NCI-H1694 treated with DMSO at 0.1 percent for 48 hours (cell line): ENCODE measurements at places on chromosomes 1 and 21.

DNA sequence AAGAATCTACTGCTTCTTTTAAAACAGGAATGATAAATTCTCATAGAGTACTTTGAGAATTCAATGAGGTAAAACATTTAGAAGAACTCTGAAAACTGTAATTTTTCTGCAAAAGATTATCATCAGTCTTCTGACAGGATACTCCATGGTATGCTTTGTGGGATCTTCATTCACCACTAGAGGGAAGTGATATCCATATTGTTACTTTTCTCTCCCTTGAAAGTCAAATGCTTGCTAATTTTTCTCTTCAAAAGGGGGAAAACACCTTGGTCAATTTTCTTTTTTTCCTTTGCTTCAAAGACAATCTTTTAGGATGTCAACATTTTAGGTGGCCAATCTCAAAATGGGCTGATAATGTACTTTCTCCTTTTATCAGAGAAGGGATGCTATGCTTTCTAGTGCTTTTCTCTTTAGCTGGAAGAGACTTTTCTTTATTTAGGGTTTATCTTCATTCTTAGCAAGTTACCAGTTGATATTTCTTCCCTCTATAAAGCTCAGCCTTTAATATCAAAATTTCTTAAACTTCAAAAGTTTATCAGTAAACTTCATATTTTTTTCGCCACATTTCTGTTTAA lies 95.5 kb downstream of the NEGR1 start:
- DNase-seq = peak; percentile 38

- DNase-seq = no peak
Observed at GRCh38 chr1:154151311-154151710, 3.6 kb downstream of the NUP210L start.

DNA sequence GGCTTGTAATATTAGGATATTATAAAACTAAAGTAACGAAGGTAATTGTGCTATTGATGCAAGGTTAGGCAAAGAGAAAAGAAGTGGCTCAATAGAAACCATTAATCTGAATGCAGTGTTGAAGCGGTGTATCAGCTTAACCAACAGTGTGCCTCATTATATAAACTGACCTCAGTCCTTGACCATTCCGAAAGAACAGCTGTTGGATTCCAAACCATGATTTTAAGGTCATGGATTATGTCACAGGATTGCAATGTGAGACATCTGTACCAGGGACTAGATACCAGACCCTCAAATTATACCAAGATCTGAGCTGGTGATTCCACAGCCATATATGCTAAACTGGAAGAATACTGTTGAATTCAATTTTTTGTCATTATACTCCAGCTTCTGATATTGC lies 134.2 kb upstream of the HP1BP3 start:
- DNase-seq = no peak

GRCh38 chr1:7110321-7110720 lies 325.1 kb downstream of the CAMTA1 start:
- no peak for DNase-seq

- no peak for DNase-seq
Observed at GRCh38 chr1:15251857-15252835, 5.1 kb downstream of the FHAD1 start.

DNA sequence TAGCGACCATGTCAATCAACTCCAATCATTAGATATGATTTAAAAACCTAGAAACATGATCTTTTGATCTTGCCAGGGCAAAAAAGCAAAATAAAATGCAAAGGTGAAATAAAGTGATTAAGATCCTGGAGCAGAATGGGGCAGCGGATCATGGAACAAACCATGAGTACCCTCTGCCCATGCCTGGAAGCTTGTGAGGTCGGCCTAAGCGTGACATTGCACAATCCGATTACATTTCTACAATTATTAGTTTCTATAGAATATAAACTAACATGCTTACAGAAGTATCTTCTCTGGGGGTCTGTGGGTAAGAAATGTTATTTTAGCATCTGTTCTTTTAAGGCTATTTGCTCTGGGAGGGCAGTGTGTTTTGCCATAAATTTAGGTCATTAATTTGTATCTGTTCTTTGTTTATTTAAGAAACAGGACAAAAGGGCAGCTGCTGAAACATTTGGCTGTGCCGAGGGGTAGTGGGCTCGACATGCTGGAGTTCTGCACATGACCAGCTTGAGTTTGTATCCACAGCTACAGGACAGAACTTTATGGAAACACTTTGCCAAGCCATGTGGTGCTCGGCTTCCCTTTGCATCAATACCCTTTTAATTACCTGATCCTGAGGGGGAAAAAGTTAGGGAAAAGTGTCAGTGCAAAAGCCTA lies 55.9 kb downstream of the ZBTB18 start:
- DNase-seq = no peak

GRCh38 chr1:39663559-39663958 lies 8.3 kb downstream of the NT5C1A start:
- DNase-seq = no peak

GRCh38 chr1:1122981-1123480 lies 7.1 kb upstream of the C1orf159 start:
- DNase-seq = no peak

GRCh38 chr21:33238146-33238545 lies 8.4 kb downstream of the IFNAR2 start:
- no peak for DNase-seq

- DNase-seq = no peak
Observed at GRCh38 chr1:21332554-21333311, 42.5 kb upstream of the ECE1 start.

DNA sequence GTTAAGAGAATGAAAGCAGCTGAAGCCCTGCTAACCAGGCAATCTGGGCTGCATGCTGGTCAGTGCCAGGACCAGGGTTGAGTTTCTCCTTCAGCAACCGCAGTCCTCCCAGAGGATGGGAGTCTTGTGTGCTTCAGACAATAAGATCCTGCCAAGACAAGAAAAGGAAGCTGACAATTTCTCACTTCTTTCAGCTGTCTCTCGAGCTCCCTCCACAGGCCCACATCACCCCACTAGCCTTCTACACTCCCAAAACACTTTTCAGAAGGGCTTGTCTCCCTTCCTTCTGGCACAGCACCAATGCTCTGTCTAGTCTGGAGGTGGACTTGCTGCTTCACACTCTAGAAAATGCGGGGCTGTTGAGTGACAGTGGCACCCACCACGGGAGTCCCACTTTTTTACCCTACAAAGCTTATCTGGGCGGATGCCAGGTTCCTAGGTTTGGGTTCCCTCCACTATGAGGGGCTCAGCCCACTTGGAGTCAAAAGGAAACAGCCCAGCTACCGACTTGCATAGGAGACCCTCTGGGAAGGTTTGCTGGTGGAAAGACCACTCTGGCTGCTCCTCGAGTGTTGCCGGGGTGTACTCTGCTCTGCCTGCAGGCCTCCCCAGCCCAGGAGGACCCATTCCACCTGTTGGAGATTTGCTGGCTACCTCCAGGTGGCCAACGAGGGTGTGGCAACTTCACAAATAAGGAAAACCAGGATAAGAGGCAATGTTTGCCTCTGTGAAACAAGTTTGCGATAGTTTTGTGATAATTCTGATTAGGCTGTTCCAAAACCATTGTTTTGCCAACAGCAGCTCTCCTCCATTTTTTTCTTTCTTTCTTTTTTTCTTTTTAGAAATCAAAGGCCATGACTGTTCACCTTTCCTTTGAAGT lies 68.9 kb downstream of the TENT5C start:
- DNase-seq = no peak

GRCh38 chr21:42781150-42781970 lies 98.0 kb downstream of the WDR4 start:
- no peak for DNase-seq

DNA sequence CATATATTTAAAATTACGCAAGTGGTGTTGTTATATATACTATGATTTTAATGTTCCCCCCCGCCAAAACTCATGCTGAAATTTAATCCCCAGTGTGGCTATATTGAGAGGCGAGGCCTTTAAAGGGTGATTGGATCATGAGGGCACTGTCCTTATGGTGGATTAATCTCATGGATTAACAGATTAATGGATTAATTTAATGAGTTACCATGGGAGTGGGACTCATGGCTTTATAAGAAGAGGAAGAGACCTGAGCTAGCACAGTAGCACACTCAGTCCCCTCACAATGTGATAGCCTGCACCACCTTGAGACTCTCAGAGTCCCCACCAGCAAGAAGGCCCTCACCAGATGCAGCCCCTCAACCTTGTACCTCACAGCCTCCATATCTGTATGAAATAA lies 34.8 kb downstream of the C1orf198 start:
- no peak for DNase-seq

- no peak for DNase-seq
Observed at GRCh38 chr1:181545395-181545794, 62.1 kb downstream of the CACNA1E start.

- DNase-seq = no peak
Observed at GRCh38 chr1:231969076-231969475, 342.5 kb downstream of the DISC1 start.

- DNase-seq = no peak
Observed at GRCh38 chr1:245444945-245445344, 290.2 kb downstream of the KIF26B start.

DNA sequence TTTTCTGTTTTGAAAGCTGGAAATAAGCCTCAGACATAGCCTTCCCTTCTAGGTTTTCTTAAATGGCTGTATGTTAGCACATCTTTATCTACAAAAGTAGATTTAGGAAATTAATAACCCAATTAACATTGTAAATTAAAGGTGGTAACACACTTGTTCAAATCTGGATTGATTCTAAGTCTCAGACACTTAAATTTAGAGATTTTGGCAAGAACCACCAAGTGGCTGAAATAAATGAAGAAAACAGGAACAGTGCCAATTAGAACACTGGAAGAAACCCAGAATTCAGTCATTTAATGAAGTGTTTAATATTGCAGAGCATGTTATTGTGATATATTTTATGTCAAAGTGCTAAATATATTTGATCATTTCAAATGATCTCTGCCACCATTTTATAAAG lies 628.2 kb downstream of the USP25 start:
- no peak for DNase-seq

- no peak for DNase-seq
Observed at GRCh38 chr21:30189773-30190172, 23.2 kb upstream of the CLDN17 start.

DNA sequence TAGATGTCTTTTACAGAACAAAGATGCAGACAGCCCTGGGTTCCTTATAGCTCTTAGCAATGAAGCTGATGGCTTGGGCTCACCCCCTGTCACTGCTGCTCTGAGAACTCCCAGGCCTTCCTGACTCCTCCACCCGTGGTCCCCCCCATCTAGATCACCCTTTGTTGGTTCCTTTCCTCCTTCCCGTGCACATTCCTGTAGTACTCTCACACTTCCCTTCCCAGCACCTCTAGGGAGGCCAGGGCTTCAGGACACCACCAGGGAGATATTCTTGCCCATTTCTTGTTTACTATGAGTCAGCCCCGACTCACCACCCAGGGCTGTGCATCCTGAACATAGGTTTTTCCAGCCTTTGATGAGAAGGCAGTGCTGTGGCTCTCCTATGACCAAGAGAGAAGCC lies 14.4 kb upstream of the NOS1AP start:
- no peak for DNase-seq

DNA sequence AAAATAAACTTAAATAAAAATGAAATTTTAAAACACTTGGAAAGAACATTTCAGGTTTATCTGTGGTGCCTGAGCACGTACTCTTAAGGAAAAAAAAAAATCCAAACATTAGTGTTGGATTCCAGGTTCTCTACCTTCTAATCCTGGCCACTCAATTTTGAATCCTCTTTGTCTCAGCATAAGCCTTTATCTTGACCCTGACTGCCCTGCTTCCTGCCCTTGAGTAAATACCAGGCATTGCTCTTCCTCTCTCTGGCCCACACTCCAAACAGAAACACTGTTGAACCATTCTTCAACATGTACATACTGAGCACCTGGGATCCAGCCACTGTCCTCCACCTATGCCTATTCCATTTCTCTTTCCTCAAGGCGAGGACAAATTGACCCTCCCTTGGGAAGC lies 11.4 kb upstream of the VANGL1 start:
- DNase-seq = no peak

GRCh38 chr1:63087966-63088365 lies 234.4 kb upstream of the FOXD3 start:
- no peak for DNase-seq

DNA sequence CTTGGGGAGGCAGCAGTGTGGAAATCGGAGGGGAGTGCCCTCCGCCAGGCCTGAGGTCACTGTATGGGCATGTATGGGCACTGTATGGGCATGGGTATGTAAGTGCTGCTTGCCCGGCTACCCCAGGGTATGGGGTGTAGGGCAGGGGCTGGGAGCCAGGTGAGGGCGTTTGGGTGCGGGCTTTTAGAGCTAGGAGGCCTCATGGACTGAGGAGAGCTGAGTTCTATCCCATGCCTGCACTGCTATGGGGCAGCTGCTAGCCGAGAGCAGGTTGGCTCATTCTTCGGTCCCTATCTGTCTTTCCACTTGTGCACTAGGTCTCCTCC lies 5.3 kb downstream of the PKLR start:
- DNase-seq = no peak

- DNase-seq = peak; percentile 93
Observed at GRCh38 chr1:94335950-94336349, 82.2 kb upstream of the ABCD3 start.

GRCh38 chr21:46124083-46124925 lies 26.4 kb downstream of the COL6A2 start:
- DNase-seq = no peak

- DNase-seq = peak; percentile 11
Observed at GRCh38 chr1:226965581-226966440, 25.7 kb downstream of the COQ8A start.

- DNase-seq = no peak
Observed at GRCh38 chr1:64934115-64934877, 32.1 kb downstream of the JAK1 start.

DNA sequence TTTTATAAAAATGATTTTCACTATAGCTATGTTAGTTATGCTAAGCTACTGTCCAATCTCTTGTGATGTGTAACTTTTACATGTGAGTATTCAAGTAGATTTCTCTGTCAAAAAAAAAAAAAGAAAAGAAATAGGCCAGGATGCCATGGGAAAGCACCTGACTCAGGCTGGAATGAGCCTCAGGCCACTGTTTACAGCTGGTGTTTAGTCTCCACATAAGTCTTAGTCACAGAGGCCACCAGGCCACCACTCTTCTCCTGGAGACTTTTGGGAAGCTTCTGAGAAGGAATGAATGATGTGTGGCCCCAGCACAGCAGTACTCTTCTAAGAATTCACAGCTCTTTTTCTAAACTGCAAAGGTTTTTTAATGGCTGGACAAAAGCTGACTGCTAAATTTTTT lies 48.9 kb downstream of the CHML start:
- DNase-seq = no peak

DNA sequence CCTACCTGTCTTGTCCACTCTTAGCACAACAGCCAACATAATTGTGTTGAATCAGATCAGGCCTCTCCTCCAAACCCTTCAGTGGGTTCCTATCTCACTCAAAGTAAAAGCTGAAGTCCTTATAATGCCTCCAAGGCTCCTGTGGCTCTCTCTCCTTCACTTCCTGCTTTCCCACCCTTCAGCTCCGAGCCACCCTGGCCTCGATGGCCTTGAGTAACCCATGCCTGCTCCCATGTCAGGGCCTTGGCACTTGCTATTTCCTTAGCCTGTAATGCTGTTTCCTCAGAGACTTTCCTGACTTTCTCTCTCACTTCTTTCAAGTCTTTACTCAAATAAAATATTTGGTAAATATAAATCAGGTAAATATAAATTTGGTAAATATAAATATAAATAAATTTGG lies 8.1 kb upstream of the PLEKHM2 start:
- DNase-seq = no peak

- DNase-seq = peak; percentile 98
Observed at GRCh38 chr1:204711947-204712701, 26.6 kb upstream of the LRRN2 start.
